ENCODE measurements at places on chromosomes 2 and 18.

GRCh38 chr18:21315741-21316197 is 73.7 kb downstream of the GREB1L start:
- no peak for DNase-seq

DNA sequence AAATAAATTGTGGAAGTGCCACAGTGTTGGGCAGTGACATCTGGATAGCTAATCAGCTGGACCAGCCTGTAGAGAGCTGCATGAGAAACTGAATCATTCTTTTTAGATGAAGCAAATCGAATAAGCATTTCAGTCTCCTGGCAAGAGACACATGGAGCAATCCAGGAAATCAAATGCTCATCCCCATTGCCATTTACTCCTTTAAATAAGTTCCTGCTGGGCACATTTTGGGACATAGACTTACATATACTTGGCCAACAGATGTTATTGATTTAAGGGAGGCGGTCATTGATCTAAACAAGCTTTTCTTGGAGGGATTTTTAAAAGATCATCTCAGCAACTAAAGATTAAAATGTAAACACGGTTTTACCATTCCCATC is 307.1 kb downstream of the STK39 start:
- DNase-seq, result no peak

DNA sequence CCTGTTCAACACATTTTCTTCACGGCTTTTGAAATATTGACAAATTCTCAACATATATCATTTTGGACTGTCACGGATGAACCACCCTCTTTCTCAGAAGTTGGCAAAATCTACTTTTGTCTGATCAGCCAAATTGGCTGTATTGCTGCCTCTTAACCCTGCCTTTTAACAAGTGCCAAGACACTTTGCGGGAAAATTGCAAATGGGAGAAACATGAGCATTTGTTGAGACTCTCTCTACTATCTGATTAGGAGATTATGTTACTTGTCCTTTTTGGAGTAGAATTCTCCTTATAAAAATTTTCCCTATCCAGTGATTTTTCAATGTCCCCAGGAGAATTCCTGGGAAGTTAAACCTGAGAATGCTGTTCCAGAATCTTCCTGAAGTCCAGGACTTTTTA is 256.2 kb upstream of the ZSWIM2 start:
- no peak for DNase-seq

GRCh38 chr2:107989445-107989844 is 3.1 kb downstream of the SLC5A7 start:
- no peak for DNase-seq

- DNase-seq, result no peak
Measured at GRCh38 chr2:55159037-55159651, 72.9 kb downstream of the CLHC1 start.

DNA sequence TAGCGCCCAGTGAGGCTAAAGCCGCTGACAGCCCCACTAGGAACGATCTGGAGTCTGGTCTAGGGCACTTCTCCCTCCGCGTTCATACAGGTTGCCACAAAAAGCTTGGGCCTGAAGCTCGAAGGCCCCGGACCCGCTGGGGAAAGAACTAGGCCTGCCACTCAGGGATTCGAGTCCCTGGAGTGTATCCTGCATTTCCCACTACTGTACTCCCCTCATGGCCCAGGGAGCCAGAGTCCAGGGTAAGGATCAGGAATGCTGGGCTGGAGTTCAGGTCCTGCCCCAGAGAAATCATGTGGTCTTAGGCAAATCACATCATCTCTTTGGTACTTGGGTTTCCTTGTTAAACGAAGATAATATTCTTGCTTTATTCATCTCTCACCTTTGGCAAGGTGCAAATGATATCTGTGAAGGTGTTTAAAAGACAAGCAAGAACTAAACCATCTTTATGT is 1.4 kb upstream of the ZFP36L2 start:
- no peak for DNase-seq

- peak; percentile 36 for DNase-seq
Measured at GRCh38 chr2:63023444-63023843, 27.2 kb upstream of the OTX1 start.

DNA sequence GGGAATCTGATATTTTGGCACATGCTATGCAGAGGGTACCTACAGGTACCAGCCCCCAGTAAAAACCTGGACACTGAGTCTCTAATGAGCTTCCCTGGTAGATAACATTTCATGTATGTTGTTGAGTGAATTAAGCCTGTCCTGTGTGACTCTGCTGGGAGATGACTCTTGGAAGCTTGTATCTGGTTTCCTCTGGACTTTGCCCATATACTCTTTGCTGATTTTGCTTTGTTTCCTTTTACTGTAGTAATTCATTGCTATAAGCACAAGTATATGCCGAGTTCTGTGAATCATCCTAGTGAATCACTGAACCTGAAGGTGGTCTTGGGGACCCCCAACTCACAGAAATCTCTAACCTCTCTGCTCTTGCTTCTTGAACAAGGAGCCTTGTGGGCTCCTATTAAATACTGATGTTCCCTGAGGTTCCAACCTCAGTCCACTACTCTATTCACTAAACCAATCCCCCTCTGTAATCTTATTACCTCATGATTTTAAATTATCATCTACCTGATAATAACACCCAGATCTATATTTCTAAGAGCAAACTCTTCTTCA is 94.3 kb upstream of the WDSUB1 start:
- no peak for DNase-seq

- no peak for DNase-seq
Measured at GRCh38 chr2:220783671-220784070, 788.4 kb downstream of the EPHA4 start.

DNA sequence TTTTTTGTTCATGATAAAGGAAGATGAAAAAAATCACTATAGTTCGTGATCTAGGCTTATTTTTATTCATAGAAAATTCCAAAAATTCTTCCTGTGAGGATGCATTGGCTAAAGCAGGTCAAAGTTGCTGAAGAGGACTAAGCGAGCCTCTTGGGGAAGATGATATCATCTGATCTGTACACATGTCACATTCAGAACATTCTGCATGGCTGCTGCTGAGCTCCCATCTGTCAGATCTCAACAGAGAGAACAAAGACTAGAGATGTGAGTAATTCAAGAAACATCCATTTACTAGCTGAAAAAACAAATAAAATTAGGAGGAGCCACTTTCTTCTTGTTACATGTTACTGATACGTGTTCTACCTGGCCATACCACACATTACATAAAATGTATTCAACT is 518.6 kb upstream of the FSIP2 start:
- DNase-seq, result peak; percentile 55

- no peak for DNase-seq
Measured at GRCh38 chr2:72141881-72142451, 5.7 kb downstream of the CYP26B1 start.

- DNase-seq, result no peak
Measured at GRCh38 chr2:152655880-152656279, 61.4 kb downstream of the PRPF40A start.

- DNase-seq, result no peak
Measured at GRCh38 chr2:7450833-7451190, 533.6 kb downstream of the RNF144A start.

- no peak for DNase-seq
Measured at GRCh38 chr18:74683573-74683972, 85.9 kb downstream of the ZNF407 start.

GRCh38 chr2:8558956-8559355 is 122.9 kb upstream of the ID2 start:
- no peak for DNase-seq

- no peak for DNase-seq
Measured at GRCh38 chr18:11989174-11989573, 7.9 kb downstream of the IMPA2 start.

- DNase-seq, result peak; percentile 43
Measured at GRCh38 chr2:227862227-227862740, 9.1 kb upstream of the DAW1 start.

- no peak for DNase-seq
Measured at GRCh38 chr2:237287872-237288271, 126.1 kb downstream of the COL6A3 start.

DNA sequence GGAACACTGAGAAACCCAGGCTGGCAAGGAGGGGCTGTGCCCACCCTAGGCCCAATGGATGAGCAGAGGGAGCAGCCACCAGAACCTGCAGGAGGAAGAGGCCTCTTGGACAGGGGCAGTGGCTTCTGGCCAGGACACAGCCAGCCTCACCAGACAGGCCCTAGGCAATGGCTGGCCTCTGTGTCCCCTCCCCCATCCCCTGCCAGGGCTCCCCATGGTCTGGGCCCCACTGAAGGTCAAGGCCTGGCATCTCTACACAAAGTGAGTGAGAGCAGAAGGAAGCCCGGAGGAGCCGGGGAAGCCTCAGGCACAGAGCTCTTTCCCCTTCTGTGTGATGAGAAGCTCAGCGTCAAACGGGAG is 6.3 kb downstream of the PRLH start:
- no peak for DNase-seq

GRCh38 chr2:30408961-30409387 is 38.1 kb upstream of the LCLAT1 start:
- DNase-seq, result no peak

DNA sequence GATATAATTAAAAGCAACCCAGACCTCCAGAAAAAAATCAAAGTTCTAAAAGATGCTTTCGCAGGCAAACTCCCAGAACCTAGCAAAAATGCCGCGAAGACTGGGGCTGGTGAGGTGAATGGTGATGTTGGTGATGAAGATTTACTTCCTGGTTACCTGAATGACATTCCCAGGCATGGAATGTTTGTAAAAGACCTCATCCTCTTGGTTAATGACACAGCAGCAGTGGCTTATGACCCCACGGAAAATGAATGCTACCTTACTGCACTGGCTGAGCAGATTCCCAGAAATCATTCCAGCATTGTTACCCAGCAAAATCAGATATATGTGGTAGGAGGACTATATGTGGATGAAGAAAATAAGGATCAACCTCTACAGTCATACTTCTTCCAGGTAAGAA is 994 bp downstream of the KLHL41 start:
- no peak for DNase-seq

DNA sequence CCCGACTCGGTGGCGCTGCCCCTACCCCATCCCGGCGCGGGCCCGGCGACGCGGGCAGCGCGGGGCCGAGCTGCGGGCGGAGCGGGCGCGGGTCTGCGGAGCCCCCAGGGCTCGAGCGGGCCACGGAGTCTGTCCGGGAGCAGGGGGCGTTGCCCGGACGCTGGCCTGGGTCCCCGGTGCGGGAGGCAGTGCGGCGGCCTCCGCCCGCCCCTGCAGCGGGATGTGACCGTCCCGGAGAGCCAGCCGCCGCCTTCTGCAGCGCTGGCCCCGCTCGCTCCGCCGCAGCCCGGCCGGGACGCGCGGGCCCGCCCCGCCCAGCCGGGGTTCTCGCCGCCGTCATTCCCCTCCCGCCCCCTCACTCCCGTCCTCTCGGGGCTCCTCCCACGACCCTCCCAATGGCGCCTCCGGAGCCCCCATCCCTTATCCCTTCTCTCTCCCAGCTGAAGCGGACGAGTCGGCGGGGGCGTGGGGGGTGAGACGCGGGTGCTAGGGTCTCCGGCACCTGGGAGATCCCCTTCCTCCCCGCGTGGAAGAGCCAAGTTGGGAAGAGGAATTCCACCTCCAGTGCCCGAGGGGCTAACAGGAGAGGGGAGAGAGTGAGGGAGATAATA is at the start of gene FNDC4:
TSS of gene FNDC4 (minus strand) at position 257 of the 611 bp plus-strand sequence. CDS start 521 bp downstream, outside the sequence.
- DNase-seq, result no peak

GRCh38 chr2:82317012-82317411 is 2012.5 kb upstream of the LRRTM1 start:
- DNase-seq, result no peak

DNA sequence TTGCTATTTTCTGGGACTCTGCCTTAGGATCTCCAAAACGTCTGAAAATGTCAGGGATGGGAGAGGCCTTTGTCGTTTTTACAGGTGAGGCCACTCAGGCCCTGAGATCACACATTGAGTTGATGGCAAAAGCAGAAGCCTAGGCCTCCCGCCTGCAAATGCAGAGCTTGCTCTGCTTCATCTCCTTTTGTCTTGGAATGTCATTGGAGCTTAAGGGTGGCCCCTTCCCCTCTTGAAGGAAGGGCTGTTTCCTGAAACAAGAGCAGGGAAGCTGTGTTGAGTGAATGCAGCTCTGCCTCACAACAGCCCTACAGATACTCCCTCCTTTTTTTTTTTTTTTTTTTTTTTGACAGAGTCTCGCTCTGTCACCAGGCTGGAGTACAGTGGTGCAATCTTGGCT is 123.5 kb downstream of the GLI2 start:
- DNase-seq, result no peak

- no peak for DNase-seq
Measured at GRCh38 chr2:148161909-148162435, 141.1 kb downstream of the MBD5 start.

- no peak for DNase-seq
Measured at GRCh38 chr2:240480834-240481623, 45.6 kb downstream of the GPC1 start.

DNA sequence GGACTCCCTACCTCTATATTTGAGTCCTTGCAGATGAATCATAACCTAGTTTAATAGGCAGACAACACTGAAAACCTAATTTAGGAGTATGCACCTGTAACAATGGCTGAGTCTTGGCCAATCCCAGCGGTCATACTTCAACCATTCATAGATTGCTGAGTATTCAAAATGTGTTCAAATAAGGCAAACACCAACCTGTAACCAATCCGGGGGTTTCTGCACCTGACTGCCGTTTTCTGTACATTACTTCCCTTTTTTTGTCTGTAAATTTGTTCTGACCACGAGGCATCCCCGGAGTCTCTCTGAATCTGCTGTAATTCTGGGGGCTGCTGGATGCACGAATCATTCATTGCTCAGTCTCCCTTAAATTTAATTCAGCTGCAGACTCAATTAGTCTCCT is 338.6 kb downstream of the STK39 start:
- no peak for DNase-seq

DNA sequence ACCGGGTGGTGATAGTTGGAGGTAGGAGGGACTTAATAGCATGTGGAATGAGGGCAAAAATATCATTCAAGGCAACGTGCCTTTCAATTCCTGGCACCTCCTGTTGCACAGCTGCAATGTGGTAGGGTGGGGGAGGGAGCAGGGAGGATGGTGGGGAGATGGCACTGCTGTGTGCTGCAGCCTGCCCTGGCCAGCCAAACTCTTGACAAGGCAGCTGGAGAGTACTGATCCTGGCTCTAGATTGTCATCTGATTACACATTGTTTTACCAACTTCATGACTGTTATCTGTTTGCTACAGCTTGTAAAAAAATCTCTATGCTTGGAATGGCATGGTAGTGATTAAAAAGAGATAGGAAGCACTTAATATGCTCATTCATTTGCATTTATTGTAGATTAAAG is 47.7 kb downstream of the PLCL1 start:
- no peak for DNase-seq

GRCh38 chr2:226601881-226602662 is 197.5 kb downstream of the IRS1 start:
- no peak for DNase-seq

GRCh38 chr2:201880579-201880978 is 74.2 kb downstream of the CDK15 start:
- DNase-seq, result no peak

- no peak for DNase-seq
Measured at GRCh38 chr2:231530099-231531011, at the start of gene NMUR1. NMUR1 (minus strand) TSS chr2:231530445; CDS start chr2:231530361, 84 bp downstream.

GRCh38 chr18:5463390-5463789 is 80.4 kb downstream of the EPB41L3 start:
- no peak for DNase-seq
